ENCODE measurements at places on chromosomes 13 and 19. TPM values are rescaled to one million over a fixed set of nuclear protein-coding genes. Genes with fewer than 3 reads are reported as not detected.

DNA sequence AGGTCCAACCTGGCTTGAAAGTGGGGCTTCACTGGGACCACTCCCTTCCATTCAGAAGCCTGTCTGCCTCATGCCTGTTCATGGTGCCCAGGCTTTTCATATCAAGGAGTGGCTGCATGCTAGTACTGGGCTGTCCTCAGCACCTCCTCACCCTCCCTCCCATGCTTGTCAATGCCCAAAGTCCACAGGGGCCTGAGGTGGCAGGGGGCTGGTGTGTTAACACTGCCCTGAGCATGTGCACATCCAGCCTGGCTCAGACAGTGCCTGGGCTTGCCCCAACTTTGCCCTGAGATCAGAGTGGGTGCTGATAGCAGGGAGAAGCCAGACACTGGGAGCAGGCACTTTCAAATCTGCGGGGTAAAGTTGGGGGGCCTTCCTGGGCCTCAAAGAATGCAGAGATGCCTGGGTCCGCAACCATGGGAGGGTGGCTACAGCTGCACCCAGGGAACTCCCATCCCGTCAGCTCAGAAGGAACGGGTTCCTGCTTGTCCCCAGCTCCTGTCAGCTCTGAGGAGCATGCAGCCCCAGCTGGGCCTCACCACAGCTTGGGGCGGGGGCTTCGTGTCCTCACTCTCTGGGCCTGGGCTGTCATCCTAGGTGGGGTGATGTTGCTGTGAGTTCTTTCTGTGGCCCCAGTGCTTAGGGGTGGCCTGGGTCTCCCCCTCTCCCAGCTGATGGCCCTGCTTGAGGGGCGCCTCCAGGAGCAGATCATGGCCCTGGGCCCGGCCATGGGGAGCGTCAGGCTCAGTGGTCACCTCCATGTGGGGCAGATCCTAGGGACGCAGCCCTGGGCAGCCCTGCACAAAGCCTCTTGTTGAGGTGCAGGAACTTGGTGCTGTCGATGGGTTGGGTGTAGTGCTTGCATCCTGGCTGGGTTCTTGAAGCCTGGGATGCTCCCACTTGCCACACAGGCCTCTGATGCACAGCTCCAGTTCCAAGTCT is 830.6 kb upstream of the SLITRK5 start:
- H3K4me1 ChIP-seq, result no peaks in the 10 kb centered on the region
- no peaks in the 10 kb centered on the region for H3K36me3 ChIP-seq
- DNase-seq, result no peak
- no peaks in the 10 kb centered on the region for H3K27me3 ChIP-seq

ERICH4 gene
- total RNA-seq, result not detected

DNA sequence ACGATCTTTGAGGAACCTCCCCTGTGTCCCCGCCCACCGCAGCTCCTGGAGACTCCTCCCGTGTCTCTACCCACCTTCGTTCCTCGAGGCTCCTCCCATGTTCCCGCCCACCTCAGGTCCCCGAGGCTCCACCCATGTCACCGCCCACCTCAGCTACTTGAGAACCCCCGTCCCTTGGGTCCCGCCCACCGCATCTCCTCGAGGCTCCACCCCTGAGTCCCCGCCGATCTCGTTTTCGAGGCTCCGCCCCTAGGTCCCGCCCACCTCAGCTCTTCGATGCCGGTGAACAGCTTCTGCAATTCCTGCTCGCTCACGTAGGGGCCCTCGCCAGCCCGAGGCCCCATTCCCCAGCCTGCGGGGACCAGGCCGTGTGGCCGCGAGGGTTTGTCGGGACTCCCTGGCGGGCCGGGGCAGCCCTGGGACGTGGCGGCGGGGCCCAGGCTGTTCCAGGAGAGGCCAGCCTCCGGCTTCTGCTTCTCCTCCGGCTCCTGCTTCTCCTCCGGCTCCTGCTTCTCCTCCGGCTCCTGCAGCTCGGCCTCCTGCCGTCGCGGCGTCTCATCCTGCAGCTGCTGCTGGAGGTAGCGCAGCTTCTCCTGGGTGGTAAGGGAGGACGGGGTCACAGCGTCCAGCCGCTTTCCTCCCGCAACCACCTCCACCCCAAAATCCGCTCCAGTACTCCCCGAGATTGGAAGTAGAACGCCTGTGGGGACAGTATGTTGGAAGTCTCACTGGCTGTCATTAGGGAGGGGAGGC is 16.7 kb downstream of the TSKS start:
- H3K27ac ChIP-seq, result peak overlapping the region; percentile 68
- no peak overlapping the region for H3K4me3 ChIP-seq
- peak; percentile 34 for DNase-seq

- H3K36me3 ChIP-seq, result no peaks in the 10 kb centered on the region
Measured at GRCh38 chr13:113123226-113124201, 915 bp downstream of the F10 start.

- H3K4me3 ChIP-seq, result no peak overlapping the region
- no peaks in the 10 kb centered on the region for H3K4me1 ChIP-seq
- no peak for DNase-seq
- H3K27ac ChIP-seq, result no peak overlapping the region
- no peaks in the 10 kb centered on the region for H3K36me3 ChIP-seq
Measured at GRCh38 chr13:82627183-82627582, 1255.1 kb downstream of the SLITRK1 start.
